RCC 7860 (cell line): ENCODE measurements at places on chromosomes 16 and 17.

DNA sequence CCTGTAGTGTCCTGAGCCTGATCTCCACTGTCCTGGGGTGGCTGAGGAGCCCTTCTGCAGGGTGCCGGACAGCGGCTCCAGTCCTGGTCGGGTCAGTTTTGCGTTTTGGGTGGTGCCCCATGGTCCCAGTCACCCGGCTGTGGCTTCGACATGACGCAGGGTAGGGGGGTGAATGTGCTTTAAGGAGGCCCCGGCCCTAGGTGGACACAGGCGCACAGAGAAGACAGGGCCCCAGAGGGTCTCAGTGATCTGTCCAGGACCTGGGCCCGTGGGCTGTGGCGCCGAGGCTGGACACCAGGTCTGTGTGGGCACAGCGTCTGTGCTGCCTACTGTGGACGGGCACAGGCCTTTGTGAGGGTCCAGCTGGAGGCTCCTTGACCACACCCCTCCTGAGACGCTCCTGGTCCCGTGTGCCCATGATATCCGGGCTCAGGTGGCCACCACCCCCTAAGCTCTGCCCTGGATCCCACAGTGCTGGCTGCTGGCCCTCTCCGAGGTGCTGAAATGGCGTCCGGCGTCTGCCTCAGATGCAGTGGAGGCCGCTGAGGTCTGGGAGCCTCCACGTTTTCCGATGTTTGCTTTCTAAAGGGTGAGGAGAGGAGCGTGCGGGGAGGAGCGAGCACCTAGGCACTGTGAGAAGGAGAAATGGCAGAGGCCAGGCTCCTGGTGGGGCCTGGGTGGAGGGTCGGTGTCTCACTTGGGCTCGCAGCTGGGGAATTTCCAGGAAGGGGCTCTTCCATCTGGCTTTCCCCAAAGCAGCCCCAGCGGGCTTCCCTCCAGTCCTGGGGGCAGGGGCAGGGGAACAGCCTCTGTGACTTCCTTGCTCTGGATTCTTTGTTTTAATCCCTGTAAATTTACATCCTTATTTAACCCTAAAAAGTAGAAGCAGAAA lies 56.1 kb upstream of the ACSF3 start:
- DNase-seq = no peak

DNA sequence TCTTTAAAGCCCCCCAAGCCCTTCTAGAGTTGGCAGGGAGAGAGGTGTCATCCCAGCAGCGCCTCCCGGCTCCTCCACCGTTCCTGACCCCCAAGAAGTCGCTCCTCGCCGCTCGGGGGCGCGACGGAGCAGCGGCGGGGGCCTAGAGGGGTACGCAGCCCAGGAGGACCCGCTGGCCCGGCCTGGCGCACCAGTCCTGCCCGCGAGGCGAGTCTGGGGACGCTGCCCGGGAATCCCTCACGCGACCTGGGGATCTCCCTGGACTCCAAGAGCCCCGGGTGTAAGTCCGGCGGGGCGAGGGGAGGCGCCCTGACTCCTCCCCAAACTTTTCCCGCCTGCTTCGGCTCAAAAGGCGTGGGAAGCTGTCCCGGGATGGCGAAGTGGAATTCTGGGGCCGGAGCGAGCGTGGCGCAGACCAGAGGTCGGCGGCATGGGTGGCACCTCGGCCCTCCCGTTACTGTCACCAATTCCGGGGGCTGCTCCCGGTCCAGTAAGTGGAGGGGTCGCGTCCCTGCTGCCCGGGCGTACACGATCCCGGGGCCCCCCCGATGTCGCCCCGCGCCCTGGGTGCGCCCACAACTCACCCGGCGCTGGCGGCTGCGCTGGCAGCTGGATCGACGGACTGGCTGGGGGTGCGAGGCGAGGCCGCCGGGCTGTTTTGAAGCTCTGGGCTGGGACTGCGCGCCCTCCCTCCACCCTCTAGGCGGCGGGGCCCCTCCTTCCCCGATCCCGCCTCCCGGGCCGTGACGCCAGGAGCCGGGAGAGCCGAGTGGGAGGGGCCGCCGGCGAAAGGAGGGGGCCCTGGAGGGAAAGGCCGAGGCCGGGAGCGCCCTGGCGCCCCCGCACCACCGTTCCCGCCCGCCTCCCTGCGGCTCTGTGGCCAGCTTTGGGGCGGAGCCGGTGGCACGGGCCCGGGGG lies at the start of gene EMP2:
Gene EMP2, minus strand, starts transcription at position 634 of the 918 bp plus-strand sequence. CDS start 32,981 bp downstream, outside the sequence.
- peak; percentile 45 for DNase-seq

GRCh38 chr16:85659805-85660511 lies 28.8 kb downstream of the GINS2 start:
- peak; percentile 31 for DNase-seq

DNA sequence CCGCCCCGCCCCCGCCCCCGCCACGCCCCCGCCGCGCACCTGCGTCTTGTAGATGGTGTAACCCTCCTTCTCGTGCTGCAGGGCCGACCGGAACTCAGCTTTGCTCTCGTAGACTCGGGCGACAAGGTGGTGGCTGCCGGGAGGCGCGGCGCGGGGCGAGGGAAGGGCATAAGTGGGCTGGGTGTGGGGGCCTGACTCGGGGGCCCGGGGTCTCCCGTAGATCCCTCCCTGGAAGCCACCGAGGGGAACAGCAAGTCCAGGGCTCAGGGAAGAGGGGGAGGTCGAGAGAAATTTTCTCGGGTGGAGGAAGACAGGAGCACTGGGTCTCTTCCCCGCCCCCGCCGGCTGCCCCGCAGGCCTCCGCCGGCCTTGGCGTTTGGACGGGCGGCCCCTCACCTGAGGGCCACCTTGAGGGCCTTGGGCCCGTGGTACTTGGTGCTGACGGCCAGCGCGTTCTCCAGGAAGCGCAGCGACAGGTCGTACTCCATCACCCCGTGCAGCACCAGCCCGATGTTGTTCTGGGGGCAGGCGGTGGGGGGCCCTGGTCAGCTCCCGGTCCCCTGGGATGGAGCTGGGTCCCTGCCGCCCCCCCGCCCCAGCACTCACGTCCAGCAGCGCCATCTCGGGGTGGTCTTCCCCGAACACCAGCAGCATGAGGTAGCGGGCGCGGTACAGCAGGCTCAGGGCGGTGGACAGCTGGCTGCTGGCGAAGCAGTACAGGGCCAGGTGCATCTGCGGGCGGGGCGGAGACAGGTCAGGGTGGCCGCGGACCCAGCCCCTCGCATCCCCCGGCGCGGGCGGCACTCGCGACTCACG lies 19.4 kb downstream of the CLUH start:
- DNase-seq = no peak

DNA sequence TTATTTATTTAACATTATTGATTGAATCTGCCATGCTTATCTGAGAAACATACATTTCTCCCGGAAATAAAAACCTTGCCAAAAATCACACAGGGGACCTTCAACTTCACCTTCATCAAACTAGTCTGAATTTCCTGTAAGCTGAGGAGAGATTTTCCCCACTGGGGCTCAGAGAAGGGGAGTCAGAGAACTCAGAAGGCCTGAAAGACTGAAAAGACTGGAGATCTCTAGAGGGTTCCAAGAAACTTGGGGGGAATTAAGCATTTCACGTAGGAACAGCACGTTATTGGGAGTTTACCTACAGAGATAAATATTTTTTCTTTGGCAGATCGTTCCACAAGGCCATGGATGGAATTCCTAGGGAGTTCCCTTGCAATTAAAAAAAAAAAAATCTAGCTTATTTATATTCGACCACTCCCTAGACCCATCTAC lies 528 bp upstream of the NOL11 start:
- no peak for DNase-seq

GRCh38 chr17:12627177-12627629 lies 38.5 kb upstream of the MYOCD start:
- peak; percentile 35 for DNase-seq

GRCh38 chr16:6114691-6115090 lies 1017.1 kb upstream of the EEF2KMT start:
- no peak for DNase-seq

GRCh38 chr16:86080131-86080875 lies 181.3 kb downstream of the IRF8 start:
- no peak for DNase-seq

DNA sequence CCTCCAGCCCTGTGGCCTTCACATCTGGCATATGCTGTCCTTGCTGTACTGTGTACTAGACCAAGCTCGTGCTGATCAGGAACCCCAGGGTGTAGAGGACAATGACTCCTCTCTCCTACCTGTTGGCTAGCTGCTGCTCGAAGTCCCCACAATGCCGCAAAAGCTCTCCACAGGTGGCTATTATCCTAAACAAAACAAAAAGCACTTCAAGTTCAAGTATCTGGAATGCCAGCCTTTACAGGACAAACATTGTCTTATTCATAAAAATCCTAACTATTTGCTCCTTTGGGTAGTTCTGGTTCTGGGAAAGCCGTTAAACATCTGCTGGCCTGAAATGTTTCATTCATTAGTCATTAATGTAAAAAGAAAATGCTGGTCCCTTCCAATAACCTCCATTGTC lies 42.8 kb downstream of the COG7 start:
- no peak for DNase-seq

- DNase-seq = no peak
Observed at GRCh38 chr16:85220125-85220839, 108.0 kb upstream of the CIBAR2 start.

- DNase-seq = no peak
Observed at GRCh38 chr17:36600465-36600864, 918 bp upstream of the MRM1 start.

- no peak for DNase-seq
Observed at GRCh38 chr16:83599789-83600462, 207.9 kb upstream of the HSBP1 start.

GRCh38 chr16:85389679-85390470 lies 223.2 kb upstream of the GSE1 start:
- no peak for DNase-seq

DNA sequence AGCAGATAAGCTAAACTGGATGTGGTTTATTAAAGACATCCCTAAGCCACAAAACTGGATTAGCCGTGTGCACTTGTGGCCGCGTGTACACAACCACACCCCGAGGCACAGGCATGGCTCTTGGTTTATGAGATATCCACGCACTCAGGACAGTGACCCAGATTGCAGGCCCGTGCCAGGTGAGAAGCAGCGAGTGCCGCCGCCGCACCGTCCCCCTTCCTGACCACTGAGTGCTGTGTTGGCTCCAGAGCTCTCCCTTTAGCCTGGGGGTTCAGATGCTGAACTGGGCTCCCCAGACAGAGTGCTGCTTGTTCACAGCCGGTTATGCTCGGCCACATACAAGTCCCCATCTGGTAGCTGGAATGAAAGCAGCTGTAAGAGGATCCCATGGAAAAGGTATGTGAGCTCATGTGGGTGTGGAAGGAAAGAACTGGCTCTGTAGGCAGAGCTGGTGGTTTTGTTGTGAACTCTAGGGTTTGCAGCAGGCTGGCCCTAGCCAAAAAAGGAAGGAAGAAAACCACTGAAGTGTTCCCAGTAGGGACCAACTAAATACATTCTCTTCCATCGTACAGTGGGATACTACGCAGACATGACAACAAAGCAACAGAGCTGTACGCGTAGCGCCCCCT lies 29.5 kb downstream of the KNOP1 start:
- DNase-seq = no peak

DNA sequence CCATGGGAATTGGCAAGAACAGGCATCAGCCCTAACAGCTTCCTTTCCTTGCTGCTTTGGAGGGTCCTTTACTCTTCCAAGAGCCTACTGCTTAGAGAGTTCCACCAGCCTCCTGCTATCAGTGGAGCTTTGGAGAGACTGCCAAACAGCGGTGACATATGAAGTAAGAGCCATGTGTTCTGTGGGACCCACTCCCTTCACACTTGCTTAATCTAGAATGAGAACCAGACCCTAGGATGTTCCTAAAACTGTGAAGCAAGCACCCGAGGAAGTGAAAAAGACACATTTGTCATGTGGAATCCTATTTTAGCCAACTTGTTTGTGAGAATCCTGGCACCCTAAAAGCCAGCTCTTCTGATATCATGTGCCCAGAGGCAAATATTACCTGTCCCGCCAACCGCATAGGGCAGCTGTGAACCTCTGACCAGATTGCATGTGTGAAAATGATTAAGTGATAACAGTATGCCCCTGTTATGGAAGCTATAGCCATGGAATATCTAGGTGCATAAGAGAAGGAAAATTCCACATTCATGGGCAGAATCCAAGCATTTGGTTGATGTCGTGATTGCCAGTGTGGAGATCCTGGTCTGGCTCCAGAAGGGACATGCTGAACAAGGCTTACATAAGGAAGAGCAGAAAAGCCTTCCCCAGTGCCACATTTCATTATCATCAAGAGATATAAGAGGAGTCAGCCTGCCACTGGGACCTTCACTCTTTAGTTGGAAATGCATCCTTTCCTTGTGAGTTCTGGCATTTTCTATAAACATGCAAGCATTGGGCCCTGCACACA lies 18.7 kb downstream of the RCVRN start:
- DNase-seq = no peak

DNA sequence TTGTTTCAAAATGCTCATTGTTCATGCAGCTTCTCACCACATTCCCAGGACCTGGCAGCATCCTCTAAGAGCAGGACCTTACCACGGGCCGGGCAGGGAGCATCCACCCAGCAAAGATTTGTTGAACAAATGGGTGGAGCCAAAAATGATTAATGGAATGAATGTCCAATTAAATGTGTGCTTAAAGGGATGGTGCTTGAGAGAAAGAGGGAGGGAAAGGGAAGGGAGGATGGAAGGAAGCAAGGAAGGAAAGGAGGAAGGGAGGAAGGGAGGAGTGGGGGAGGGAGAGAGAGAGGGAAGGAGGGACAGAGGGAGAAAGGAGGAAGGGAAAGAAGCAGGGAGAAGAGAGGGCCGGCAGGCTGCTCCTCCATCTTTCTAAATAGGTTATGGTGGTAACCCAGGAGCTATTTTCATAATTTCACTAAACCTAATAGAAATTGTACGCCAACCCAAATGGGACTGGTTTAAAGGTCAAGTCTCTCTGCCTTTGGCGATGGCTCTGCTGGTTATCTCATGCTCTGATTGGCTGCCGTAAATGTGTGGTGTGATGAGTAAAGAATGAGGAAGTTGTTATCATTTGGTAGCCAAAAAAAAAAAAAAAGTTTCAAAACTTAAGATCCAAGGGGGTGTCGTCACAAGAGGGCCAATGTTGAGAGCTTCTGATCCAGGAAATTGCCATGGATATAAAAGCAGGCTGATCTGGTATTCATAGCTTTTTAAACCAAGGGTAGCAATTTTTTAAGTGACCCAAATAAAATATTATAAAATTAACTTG lies 126.7 kb upstream of the FOXF1 start:
- DNase-seq = peak; percentile 12

DNA sequence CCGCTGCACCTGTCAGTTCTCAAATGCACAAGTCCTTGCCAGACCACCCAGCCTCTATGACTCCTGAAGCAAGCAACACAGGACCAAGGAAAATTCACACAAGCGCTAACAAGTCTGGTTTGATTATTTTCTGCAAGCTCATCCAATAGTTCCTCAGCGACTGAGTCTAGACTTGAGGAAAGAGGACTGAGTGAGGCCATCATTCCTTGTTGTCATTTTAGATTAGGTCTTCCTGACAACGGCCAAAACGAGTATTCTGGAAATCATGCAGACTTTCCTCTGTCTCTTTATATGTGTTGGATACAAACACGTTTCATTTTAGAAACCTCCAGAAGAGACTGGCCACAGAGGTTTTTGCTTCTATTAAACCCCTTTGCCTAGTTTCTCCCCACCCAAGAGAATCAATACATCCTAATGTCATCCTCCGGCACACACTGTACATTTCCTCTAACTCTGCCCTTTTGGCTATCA lies 561 bp downstream of the CCDC47 start:
- no peak for DNase-seq
